NCI-H1105 (cell line): ENCODE measurements at places on chromosomes 7 and 10.

DNA sequence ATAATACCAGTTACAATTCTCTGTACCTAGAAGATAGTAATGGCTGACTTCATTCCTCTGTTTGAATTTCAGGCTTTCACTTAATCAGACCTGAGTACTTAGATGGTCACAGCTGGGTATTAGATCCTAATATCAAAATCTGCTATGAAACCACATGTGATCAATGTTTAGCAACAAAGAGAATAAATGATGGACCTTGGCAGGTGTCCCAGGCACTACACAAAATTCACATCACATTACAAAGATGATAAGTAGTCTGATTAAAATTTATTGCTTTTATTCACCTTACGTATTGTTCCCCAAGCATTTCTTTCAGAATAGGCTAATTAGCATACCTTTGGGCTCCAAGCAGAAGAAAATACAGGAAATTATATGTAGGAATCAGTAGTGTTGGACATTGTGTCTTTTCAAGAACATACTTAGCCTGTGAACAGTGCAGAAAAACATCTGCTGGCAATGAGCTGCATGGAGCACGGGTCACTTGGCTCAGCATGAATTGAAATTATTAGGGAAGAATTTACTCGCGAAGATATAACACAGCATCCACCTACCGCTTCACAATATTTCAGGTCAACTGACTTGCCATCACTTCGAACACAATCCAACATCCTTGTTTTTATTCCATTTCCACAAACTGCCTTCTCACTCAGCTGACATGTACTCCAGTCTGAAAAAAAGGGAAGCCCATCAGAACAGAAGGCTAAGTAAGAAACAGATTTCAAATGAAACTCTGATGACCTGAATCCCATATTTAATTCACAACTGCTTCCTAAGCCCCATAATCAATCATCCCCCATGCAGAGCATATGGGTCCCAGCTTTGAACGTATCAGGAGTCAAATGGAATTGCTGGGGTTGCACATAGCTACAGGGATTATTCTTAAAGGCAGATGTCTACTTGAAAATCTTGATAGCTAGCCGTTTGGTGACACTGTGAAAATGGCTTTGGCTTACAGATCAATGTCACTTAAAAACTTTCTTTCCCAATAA is 421.0 kb downstream of the THSD7A start:
- peak; percentile 25 for DNase-seq

GRCh38 chr10:93123766-93124165 is 50.1 kb downstream of the CYP26A1 start:
- DNase-seq: no peak

DNA sequence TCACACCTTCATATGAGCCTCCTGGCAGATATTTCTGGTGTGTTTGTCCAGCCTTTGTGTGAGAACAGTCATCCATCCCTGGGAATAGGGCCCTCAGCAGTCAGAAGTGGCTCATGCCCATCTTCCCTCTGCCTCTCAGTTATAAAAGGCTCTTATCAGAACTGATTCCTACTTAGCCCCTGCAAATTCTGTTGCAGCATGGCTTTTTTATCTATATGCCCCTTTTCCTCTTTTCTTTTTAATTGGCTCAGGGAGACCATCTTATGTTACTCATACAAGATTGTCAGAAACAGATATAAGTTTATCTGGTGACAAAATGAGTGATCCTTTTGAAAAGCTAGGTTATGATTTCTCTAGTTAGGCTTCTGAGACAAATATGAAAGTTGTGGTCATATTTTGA is 194.1 kb downstream of the CREB5 start:
- DNase-seq: no peak

DNA sequence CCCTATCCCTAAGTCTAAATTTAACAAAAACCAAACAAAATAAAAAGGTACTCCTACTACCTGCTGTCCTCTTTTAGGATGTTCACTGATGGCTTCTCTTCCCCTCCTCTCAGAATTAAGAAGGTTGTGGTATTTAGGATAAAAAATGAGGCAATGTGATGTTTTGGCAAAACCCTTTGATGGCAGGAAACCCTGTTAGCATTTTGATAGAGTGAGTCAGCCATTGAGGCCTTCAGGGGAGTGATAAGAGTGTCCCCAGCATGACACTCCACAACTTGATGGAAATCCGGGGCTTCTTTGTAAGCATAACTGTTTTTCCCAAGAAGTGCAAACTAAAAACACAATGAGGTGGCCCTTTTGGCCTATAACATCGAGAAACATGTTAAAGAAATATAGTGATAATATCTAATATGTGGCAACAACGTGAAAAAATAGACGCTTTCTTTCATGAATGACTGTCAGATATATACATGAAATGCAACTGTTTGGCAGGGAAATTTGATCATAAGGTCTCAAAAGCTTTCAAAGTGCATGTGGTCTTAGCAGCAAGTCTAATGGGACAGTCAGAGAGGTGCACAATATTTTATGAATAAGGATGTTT is 55.0 kb downstream of the PRTFDC1 start:
- DNase-seq: no peak

DNA sequence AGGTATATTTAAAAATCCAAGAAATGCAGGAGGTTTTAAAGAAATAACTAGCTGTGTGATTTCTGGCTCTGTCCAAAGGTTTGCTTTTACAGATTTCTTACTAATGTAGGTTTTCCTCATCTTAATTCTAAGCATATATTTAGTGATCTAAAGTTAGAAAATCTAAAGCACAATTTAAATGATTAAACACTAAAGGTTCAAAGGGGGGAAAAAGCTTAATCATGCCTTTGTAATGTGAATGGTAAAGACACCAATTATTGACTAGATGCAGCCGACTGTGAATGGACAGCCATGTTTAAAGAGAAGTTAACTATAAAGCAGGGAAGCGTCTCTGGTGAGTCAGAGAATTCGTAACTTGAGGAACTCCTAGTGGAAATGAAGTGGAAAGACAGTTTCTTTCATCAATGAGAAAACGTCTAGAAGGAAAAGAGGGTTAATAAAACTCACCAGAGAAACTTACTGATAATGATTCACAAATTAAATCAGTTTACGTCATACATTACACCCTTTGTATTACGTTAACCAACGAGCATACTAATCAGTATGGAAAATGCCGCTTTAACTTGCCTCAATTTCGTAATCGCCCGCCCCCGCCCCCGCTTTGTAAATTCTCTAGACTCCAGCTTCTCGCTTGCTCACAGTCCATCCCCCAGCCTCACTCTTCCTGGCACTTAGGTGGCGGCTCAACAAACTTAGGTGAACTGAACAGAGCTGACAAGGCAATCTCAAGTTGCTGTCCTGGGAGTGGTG is 1.1 kb upstream of the HBP1 start:
- peak; percentile 41 for DNase-seq

DNA sequence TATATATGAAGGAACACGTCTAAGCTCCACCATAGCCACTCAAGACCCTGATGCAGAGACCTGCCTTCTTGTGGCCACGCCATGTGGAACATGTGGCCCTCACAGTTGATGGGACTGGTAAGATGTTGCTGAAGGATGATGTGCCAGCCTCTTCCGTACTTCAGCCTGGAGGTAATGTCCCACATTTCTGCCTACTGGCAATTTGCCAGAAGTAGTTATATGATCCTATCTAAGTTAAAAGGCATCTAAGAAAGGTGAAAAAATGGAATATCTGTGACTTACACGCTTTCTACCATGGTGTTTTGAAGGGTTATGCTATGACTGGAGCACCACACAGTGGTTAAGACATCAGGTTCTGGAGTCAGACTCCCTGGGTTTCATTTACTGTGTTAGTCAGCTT is 948.7 kb upstream of the GHITM start:
- no peak for DNase-seq

DNA sequence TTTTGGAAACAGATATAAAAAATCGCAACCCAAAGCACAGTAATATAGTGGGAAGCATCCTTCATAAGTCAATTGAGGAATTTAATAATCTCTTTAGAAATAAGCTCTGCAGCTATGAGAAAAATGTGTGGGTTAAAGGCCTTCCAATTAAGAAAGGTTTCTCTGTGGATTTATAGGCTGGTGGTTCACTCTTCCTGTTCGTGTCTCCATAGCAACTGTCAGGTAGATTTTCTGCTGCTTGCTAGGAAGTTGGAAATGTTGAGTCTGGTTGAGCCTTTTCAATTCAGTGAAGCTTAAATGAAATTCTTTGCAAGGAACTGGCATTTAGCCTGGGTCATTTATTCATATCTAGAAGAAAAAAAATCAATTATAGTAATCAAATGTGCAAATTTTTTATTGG is 652.8 kb upstream of the CELF2 start:
- DNase-seq: no peak

- peak; percentile 35 for DNase-seq
These were observed 42.9 kb upstream of the BHLHA15 start for GRCh38 chr7:98168181-98168903.

DNA sequence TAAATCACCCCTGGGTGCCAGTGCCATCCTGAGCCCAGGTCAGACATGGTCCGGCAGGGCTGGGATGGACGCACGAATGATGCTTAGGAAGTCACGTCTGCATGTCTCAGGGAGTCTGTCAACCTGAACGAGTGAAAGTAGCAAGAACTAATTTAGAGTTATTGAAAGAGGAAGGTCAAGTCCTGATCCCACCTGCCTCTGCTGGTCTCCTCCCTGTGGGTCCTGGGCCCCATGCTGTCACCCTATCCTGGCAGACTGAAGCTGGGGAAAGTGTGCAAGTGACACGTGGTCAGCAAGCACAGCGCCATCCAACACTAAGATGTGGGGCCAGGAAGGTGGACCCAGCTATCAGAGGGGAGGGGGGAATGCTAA is 26.1 kb upstream of the GRID1 start:
- no peak for DNase-seq

DNA sequence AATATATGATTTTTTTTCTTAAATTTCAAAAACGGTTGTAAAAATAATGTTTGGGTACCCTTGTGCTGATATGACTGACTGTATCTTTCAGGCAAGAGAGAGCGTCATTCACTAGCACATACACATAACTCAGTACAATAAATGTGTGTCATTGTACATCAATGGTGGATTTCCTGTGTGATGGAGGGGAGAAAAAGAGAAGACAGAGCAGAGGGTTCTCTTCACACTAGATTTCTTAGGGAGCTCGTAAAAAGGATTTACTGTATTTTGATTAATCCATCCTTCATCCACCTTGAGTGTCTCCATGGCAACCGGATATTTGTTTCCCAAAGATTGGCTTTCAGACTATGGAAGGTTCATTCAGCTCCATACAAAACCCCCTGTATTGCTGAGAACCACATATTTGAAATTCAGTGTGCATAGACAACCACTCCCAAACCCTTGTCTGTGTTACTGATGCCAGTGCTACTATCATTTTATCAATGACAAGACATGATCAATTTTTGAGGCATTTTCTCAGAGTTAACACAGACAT is 150.6 kb downstream of the AKR1D1 start:
- DNase-seq: no peak

GRCh38 chr10:121702351-121703320 is 104.4 kb upstream of the FGFR2 start:
- no peak for DNase-seq

GRCh38 chr7:139328375-139328774 is 12.8 kb upstream of the FMC1 start:
- no peak for DNase-seq

GRCh38 chr10:12785415-12785831 is 216.1 kb downstream of the CCDC3 start:
- DNase-seq: no peak

DNA sequence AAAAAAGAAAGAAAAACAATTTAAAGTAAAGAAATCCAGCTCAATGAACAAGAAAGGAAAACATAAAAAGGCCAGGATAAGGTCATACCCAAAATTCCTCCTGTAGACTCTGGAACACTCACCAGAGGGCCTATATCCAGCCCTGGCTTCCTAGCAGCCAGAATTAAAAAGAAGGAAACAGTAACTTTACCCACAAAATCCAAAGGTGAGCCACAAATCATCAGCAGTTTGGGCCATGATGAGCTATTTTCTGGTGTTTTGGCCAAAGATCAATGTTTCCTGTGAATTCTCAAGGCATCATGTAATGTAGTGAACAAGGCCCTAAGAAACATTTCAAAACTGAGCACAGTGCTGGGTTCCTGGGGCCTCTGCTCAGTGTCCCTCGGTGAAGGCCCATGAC is 87.8 kb downstream of the LARP4B start:
- DNase-seq: no peak
